NCI-H524 (cell line): ENCODE measurements at places on chromosomes 16 and 17.

DNA sequence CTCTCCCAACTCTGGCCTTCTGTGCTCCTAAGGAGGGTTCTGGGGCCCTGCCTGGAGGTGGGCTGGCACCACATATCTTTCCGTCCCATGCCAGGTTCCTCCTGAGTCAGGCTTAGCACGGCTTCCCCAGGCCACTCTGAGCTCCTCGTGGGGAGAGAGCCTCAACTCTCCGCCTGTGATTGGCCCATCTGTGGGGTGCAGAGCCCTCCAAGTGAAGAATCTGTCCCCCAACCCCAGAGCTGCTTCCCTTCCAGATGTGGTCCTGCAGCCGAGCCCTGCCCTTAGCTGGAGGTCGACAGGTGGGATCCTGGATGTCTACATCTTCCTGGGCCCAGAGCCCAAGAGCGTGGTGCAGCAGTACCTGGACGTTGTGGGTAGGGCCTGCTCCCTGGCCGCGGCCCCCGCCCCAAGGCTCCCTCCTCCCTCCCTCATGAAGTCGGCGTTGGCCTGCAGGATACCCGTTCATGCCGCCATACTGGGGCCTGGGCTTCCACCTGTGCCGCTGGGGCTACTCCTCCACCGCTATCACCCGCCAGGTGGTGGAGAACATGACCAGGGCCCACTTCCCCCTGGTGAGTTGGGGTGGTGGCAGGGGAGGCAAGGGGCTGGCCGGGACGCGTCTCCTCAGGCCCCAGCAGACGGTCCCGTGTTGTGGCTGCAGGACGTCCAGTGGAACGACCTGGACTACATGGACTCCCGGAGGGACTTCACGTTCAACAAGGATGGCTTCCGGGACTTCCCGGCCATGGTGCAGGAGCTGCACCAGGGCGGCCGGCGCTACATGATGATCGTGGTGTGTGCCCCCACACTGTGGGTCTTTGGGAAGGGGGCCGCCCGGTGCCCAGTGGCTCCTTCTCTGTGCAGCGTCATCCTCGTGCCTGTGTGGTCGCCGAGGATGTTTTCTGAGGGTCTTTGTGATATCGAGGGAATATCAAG, 6.9 kb downstream of the GAA start:
- no peak for DNase-seq

DNA sequence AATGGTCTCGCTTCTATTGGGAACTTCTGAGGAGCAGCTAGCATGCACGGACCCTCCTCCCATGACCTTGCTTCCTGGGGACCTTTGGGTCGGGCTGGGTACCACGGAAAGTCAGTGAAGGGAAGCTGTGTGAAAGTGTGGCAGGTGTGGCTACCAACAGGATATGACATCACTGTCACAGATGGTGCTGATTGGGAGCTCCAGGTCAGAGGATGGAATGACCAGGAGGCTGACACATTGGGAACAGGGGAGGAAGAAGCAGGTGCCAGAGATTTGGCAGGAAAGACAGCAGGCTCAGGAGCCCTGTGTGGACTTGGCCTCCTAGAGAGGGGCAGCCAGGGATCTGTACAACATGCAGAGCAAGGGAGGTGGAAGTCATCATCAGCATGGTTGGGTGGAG, 34.0 kb downstream of the CPNE2 start:
- no peak for DNase-seq

- peak; percentile 53 for DNase-seq
These were observed 17.4 kb upstream of the ERN1 start for GRCh38 chr17:64147110-64148016.

- no peak for DNase-seq
These were observed 34.5 kb upstream of the TNRC6A start for GRCh38 chr16:24694931-24695330.

DNA sequence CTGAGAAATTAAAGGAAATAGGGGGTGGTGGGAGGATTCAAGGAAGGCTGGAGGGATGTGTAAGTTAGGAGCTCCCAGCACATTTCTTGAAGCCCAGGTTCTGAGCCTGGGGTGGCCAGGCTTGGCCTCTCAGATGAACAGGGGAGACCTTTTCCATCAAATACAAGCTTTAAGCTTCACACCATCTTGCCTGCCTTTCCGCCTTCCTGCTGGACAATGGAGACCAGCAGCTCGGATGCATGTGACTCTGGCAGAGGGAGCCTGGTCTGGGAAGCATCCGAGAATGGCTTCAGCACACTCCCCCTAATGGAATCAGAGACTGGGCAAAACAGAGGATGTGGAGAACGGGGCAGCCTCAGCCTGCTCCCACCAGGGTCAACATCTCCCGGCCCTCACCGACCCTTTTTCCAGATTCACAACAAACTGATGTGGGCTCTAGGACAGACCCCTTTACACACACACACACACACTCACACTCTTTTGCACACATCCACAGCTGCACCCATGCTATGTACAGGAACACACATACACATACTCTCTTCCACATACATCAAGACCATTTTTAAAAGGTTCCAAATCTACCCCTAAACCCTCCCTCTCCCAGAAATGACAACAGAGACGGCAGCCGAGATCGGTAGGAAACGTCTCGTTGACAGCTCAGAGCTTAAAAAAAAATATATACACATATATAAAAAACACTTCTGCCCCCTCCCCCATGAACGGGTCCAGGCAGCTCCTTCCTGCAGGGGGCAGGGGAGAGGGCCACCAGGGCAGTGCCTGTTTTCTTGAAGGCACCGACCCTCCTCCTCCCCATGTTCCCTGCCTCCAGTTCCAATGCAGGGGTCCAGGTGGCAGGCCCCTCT, 6.5 kb upstream of the ATXN7L3 start:
- no peak for DNase-seq

- DNase-seq = no peak
These were observed 218.3 kb downstream of the IRF8 start for GRCh38 chr16:86117235-86117634.

GRCh38 chr16:68923116-68923515, 79.8 kb downstream of the TANGO6 start:
- no peak for DNase-seq

GRCh38 chr17:58537266-58537665, 22.8 kb upstream of the MTMR4 start:
- no peak for DNase-seq
